T-helper 2 cell (primary cell): ENCODE measurements at places on chromosomes 2 and 18.

GRCh38 chr2:224084266-224084892, 45.3 kb upstream of the SERPINE2 start:
- DNase-seq = no peak

- DNase-seq = no peak
Observed at GRCh38 chr2:215386566-215386965, 49.3 kb downstream of the FN1 start.

DNA sequence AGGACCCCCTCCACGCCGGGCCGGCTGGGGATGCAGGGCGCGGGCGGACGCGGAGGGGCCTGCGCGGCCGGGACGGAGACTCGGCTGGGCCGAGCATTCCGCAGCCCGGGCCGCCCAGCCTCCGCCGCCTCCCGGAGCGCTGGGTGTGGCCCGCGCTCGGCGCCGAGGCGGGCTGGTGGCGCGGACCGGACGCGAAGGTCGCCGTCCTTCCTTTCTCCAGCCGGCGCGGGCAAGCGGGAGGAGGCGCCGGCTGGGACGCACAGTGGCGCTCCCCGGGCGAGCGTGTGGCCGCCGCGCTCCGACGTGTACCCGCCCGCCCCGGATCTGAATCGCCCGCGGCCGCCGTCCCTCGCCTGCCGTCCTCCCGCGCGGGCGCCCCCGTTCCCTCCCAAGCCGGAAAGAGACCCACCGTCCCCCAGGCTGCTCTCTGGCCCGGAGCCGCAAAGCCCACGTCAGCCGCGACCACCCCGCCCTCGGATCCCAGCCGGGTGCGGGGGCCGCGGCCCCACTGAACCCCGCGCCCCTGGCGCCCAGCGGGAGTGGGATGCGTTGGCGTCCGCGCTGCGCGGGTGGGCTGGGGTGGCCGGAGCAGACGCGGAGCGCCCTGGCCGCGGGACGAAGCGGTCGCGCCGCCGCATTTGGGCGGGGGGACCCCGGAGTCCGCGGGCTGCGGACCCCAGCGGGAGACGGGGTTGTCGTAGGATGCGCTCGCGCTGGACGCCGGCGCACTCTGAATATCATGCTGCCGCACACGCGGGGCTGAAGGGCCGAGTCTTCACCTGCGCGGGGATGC, 634 bp downstream of the SPATS2L start:
- DNase-seq = peak; percentile 3

- no peak for DNase-seq
Observed at GRCh38 chr18:76570856-76571255, 75.8 kb upstream of the ZNF516 start.

- DNase-seq = no peak
Observed at GRCh38 chr2:161964160-161964559, 109.9 kb downstream of the DPP4 start.
